ENCODE measurements at places on chromosomes 5 and 9.
A peak's percentile ranks its signal among the peaks of the same experiment; 100 is the strongest.

GRCh38 chr9:101578378-101578777 lies 16.4 kb downstream of the PPP3R2 start:
- no peak for DNase-seq

DNA sequence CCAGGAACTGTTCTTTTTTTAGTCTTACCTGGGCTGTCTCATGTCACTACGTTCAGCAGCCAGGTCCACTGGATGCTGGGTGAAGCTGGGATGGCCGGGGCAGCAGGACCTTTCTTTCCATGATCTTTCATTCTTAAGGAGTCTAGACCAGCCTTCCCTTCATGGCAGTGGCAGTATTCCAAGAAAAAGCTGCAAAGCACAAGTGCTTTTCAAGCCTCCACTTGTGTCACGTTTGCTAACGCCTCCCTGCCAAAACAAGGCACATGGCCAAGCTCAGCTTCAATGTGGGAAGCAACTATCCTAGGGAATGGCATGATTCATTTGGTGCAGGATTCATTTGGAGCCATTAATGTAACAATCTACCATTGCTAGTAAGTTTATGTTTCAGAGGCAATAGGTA lies 94.8 kb downstream of the RCL1 start:
- DNase-seq, result no peak

- peak; percentile 61 for DNase-seq
Observed at GRCh38 chr5:138491669-138492559, 26.6 kb downstream of the EGR1 start.

DNA sequence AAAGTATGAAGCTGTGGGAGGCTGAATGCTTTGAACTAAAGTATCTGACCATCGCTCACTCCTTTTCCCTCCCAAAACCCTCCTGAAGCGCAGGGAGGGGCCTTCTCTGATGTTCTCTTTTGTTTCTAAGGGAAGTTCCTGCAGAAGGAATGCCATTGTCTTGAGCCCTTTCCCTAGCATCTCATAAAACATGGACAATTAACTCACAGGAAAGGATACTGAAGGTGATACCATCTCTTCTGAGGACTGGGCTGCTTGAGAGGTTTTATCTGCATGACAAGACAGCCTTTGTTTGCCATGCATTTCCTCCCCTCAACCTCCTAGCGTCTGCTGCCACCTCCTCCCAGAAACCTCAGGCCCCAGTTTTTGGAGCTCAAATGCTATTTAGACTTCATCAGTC lies 4.3 kb upstream of the RMND5B start:
- DNase-seq, result no peak

DNA sequence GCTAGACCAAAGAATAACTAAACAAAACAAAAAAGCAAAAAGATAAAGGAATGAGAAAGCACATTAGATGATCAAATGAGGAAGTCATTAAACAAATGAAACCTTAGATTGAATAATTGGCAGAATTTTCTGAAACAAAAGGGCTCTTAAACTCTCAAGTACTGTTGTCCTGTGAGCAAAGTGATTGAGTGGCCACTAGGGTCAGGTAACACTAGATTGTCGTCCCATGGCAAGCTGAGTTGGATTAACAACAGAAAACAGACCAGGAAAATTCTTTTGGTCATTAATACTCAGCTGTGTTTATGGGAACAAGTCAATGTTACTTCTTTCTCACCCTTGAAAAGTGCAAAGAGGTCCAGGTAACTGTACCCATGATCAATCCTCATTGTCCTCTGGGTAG lies 81.6 kb upstream of the MRPS30 start:
- DNase-seq, result no peak

DNA sequence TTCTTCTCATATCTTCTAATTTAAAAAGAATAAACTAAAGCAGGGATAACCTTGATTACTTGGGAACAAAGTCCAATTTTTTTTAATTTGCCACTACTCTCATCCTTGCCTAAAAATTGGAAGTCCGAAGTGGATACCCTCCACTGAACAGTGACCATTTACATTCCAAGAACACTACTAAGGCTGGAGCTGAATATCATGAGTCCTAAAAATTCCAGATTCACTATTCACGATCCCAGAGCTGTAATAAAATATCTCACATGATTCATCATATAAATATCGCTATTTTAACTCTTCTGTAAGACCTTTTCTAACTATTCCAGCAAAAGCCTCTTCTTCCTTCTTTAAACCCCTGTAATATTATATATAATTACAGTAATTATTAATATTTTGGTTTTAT lies 57.4 kb downstream of the ATPSCKMT start:
- no peak for DNase-seq

- no peak for DNase-seq
Observed at GRCh38 chr9:133202688-133203453, 6.2 kb downstream of the OBP2B start.

- DNase-seq, result peak; percentile 63
Observed at GRCh38 chr5:138459311-138459933, 5.9 kb upstream of the EGR1 start.

DNA sequence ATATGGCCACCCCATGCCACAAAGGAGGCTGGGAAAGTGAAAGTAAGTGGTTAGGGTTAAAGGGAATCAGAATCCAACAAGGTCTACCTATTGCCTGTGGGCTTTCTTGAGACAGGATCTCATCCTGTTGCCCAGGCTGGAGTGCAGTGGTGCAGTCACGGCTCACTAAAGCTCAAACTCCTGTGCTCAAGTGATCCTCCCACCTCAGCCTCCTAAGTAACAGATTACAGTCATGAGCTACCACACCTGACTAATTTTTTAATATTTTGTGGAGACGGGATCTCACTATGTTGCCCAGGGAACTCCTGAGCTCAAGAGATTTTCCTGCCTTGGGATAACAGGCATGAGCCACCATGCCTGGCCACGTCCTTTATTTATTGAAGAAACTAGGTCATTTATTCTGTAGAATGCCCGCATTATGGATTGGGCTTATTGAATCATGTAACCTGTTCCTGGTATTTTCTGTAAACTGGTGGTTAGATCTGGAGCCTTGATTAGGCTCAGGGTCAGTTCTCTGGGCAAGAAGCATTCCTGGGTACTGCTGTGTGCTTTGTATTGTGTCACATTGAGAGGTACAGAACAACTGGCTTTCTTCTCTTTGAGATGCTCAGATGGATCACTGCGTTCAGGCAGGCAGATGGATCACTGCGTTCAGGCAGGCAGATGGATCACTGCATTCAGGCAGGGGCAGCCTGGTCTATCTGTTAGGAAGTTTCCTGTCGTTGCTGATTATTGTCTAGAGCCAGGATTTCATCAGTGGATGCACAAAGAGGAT lies 41.6 kb downstream of the ERGIC1 start:
- no peak for DNase-seq

DNA sequence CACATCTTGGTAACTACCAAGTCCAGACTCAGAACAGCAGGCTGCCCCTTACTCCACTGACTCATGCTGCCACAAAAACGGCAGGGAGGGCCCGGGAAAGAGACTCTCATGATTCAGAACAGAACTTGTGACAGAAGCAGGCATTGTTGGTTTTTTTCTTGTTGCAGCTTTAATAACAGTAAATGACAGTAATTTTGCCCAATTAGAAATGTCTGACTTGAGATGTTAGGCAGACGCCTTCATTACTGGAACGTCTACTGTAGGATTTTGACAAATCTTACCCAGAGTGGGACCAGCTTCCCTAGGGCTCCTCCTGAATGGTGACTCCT lies 77.9 kb downstream of the SEMA5A start:
- DNase-seq, result no peak

GRCh38 chr9:35338086-35338485 lies 151.8 kb upstream of the RUSC2 start:
- no peak for DNase-seq

DNA sequence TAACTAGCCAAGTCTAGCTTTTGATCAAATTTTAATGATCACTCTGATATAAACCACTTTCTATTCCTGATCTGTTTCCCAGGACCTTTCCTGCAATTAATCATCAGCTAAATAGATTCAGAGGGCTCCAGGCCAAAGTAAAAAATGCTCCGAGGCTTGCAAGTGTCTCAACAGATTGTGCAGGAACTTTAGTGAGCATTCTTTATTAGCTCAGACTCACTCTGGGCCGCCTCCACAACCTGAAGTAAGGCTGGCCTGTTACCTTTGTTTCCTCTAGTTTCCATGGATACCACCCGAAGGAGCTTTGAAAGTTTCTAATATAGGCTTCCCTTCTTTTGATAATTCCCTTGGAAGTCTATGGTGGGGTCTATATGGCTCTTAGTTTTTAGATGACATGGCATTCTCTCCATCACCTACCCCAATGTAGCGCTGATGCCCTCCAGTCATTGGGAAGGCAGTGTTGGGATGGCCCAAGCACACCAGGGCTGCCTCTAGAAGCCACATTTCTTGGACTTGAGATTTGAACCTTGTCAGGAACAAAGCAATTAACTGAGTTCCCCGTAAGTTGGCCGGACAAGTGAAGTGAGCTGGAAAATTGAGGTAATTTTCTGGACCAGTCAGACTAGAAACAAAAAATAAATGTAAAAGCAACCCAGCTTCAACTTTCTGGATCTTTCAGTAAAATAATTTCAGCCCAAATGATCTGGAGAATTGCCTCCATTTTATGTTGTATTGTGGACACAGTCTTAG lies 97.6 kb upstream of the LHFPL2 start:
- no peak for DNase-seq
